Nephron progenitor cell (in vitro differentiated cells): ENCODE measurements at places on chromosomes 3 and 15.

- DNase-seq: no peak
Measured at GRCh38 chr3:42692667-42693529, 7.6 kb downstream of the KLHL40 start.

GRCh38 chr15:92392462-92392861 is 1.2 kb upstream of the ST8SIA2 start:
- peak; percentile 50 for DNase-seq

DNA sequence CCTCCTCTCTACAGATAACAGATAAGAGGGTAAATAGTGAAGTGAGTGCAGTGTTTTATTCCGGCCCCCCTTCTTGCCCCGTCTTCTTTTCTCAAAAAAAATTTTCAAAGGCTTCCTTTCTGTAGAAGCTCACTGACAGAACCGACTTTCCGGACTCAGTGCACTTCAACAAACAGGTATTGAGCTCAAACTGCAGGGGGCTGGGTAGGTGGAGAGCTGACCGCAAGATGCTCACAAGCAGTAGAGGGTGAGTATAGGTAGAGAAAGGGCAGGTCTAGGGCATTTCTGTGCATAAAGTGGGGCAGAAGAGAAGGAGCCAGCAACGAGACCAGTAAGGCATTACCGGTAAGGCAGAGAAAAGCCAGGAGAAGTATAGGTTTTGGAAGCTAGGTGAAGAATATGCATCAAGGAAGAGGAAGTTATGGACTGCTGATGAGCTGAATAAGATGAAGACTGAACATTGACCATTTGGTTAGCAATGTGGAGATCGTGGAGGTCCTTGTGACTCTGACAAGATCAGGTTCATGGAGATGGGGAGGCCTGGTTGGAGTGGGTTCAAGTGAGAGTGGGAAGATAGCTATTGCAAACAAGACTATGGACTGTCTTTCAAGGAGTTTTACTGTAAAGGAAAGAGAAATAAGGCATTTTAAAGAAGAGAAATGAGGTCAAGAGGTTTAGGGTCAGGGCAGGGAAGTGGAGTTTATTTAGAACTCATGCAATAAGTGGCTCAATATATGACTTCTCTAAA is 97.4 kb downstream of the ST6GAL1 start:
- DNase-seq: no peak

- no peak for DNase-seq
Measured at GRCh38 chr3:180548050-180548449, 53.9 kb upstream of the TTC14 start.

DNA sequence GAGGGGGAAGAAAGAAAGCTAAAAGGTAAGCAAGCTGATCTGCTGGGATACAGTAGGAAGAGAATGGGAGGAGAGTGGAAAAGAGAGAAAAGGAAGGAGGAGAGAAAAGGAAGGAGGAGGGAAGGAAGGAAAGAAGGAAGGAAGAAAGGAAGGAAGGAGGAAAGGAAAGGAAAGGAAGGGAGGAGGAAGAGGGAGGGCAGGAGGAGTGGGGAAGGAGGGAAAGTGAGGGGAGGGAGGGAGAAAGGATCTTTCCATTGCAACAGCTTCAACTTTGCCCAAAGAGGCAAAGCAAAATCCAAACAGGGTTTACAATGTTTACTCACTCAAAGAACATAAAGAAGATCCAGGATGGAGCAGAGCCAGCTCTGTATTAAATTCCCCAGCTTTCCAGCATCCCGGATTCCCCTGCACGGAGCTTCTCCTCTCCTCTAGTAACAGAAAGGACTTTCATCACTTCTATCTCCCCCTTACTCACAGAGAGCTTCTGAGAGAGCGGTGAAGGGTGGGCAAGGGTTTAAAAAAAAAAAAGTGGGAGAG is 494.2 kb upstream of the PROK2 start:
- no peak for DNase-seq

DNA sequence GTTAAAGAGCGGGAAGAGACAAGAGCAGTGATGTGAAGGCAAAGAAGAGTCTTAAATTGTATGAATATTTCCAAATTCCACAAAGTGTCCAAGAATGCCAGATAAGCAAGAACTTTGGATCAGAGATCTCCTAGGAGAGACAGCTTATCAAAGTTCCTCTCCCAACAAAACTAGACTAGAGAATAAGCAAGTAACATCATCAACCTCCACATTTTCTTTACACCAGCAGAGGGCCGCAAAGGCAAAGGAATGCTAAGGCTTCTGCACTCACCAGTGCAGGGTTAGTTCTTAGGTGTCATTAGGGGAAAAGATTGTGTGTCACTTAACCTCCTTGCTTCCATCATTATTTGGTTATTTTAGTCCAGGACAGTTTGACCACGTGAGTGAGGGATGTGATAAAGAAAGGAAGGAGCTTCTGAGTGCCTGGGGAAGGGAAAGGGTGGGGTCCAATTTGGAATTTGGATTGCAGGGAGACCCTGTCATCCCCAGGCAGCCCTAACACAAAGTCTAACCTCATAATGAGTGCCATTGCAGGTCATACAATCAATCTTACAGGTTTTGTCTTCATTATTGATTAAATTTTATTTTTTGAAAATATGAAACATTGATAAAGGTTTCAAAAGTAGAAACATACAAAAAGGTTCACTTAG is 7.5 kb upstream of the CMTM6 start:
- DNase-seq: peak; percentile 61

DNA sequence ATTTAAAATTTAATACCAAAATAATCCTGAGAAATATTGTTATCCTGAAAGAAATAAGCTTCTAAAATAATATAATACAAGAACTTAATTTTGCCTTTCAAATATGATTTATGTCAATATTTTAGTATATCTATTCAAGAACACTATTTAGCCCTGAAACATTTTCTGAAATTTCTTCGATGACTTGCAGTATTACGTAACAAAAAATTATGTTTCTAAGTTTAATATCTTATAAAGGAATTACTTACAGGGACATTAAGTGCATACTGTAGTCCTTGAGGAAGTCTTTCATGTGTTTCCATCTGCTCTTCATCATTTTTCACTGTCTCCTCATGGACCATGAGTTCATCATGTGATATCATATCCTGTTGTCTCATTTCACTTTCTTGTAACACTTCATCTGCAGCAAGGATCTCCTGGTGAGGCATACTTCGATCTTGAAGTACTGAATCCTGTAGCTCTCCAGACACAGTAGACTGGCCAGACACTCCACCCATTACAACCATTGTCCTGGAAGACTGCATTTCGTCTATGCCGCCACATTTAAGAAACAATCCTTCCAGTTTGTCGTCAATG is 62.0 kb downstream of the ZNF148 start:
- no peak for DNase-seq

- DNase-seq: no peak
Measured at GRCh38 chr3:37987315-37987697, 3.3 kb upstream of the VILL start.

DNA sequence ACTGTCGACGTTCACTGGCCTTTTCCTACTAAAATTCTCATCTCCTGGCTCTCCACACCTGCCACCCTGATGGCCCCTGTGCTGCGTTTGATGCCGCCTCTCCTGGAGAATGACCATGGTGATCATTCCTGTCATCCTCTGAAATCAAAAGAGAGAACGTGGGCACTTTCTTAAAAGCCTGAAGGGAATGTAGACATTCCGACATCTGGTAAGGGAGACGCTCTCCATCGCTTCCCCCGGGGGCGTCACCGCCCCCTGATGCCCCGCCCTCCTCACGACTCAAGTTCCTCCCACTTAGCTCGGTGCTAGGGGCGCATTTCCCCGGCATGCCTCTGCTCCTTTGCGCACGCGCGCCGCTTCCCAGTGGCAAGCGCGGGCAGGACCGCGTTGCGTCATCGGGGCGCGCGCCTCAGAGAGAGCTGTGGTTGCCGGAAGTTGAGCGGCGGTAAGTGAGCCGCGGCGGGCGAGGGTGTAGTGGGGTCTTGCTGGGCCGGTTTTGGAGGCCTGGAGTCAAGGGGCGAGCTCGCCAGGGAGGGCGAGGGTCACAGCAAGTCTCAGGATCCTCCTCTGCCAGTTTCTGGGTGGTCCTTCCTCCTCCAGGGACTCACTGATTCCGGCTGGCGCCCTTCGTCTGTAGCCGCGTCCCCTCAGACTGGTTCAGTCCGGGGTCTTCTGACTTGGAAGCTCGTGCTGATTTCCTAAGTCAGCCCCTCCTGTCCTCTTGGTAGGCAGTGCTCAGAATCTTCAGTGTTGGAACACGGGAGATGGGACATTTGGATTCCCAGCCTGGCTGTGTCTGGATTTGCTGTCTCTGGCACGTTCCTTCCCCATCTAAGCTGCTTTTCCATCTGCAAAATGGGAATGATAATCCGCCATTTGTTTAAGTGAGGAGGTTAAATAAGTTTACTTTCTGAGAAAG is at the start of gene ATG7:
ATG7 (plus strand) TSS at position 412 of the 919 bp plus-strand sequence. CDS start 26,299 bp downstream, outside the sequence.
- peak; percentile 98 for DNase-seq

DNA sequence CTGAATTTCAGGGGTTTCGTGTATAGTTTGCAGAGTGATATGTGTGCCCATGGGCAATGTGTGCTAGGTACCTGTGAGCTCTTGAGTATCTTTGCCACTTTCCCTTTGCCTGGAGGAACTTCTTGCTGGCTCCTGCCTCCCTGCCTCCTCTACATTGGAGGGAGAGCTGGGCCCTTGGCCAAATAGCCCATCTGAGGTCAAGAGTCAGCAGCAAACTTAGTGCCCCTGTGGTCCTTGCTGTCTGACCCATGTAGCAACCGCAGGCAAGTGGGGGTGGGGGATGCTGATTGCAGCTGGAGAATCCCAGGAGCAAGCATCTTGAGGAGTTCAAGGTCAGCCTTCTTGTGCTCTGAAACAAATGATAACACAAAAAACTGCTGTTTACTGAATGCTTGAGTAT is 5.4 kb upstream of the TBC1D21 start:
- no peak for DNase-seq

- DNase-seq: no peak
Measured at GRCh38 chr15:29962407-29962806, 120.3 kb upstream of the GOLGA8J start.

DNA sequence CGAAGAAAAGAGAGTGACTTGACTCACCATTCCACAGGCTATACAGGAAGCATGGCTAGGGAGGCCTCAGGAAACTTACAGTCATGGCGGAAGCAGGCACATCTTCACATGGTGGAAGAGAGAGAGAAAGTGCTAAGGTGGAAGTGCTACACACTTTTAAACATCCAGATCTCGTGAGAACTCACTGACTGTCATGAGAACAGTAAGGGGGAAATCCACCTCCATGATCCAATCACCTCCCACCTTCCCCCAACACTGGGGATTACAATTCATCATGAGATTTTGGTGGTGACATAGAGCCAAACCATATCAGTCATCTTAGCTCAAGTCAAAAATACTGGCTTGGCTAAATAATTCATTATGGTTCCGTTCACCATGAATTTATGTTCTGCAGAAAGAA is 45.3 kb upstream of the NEDD4 start:
- no peak for DNase-seq

DNA sequence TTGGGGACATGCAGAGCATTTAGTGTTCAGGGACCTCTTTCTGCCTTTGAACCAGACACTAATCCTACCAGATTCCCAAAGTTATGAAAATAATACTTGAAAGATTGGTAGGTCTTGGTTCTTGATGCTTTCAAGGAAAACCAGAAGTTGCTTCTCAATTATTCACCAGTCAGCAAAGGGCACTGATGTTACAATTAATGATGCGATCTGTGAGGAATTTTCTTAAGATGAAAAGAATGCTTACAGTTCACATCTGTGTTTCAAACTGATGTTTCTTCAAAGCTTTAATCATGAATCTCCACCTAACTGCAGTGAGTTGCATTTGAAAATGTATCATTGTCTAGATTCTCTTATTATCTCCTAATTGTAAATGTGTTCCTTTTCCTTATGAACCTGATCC is 161.0 kb downstream of the NAALADL2 start:
- DNase-seq: no peak
